ENCODE measurements at places on chromosomes 13 and 19. TPM values are rescaled to one million over a fixed set of nuclear protein-coding genes. Genes with fewer than 3 reads are reported as not detected.

The SUPT5H gene
- 120 TPM for total RNA-seq

The ANGPTL8 gene
- total RNA-seq = not detected

The ZNF682 gene
- not detected for total RNA-seq

The PAF1 gene
- 53.5 TPM for total RNA-seq

The FLT1 gene
- 0.25 TPM for total RNA-seq

The ZNF534 gene
- not detected for total RNA-seq

The ZSCAN18 gene
- total RNA-seq = 0.12 TPM
